HL-60 (cell line): ENCODE measurements at places on chromosomes 13 and 19.

GRCh38 chr19:8021374-8021773, 15.9 kb upstream of the ELAVL1 start:
- DNase-seq: no peak

- DNase-seq: peak; percentile 94
Measured at GRCh38 chr19:3984908-3985642, at the start of gene EEF2. Gene EEF2, minus strand, starts transcription at chr19:3985463. Its CDS starts 83 bp downstream, at chr19:3985380.

- no peak for DNase-seq
Measured at GRCh38 chr19:1237754-1238368, at the start of gene CBARP. Gene CBARP, minus strand, starts transcription at chr19:1238005. Its CDS starts 1,905 bp downstream, at chr19:1236100.

DNA sequence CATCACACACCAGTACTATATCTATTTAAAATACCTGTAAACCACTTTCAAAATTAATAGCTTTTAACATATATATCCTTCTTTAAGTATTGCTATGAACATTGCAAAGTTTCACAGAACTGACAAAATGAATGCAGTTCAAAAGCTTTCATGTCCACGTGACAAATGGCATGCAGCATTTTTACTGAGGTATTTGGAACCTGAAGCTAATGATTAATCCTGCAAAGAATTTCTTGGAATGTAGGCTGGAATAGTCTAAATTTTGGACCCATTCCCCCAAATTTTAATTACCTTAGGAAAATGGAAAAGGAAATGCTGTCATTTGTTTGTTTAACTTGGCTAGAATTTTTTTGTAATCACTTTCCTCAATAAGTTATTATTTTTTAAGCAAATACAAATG, 423.8 kb upstream of the GPC6 start:
- DNase-seq: no peak

DNA sequence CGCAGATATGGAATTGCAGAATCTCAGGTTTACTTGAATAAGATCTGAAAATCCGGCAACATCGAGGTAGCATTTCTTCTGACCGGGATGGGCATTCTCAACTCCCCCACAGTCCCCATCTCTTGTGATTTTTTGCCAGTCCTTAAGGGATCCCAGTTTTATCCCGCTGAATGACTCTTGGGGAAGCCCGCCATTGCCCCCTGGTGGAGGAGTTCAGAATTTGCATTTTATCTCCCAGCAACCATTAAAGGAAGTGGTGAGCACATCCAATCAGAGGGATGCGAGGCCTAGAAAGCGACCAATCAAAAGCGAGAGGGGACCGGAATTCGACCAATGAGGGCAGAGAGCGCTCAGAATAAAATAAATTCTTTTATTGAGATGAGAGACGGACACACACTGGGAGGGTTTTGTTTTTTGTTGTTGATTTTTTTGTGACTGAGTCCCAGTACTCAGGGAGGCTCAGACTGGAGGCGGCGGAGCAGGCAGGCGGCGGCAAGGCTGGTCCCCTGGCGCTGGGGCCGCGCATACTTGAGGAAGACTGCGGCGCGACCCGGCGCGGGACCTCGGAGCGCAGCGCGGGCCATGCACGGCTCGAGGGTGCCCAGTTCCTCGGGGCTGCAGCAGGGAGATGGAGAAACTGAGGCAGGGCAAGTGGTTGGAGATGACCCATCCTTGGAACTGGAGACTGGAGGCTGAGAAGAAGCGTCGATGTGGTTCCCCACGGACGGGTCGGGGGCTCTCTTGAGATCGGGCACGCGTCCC, 3.9 kb upstream of the TTC9B start:
- peak; percentile 65 for DNase-seq

DNA sequence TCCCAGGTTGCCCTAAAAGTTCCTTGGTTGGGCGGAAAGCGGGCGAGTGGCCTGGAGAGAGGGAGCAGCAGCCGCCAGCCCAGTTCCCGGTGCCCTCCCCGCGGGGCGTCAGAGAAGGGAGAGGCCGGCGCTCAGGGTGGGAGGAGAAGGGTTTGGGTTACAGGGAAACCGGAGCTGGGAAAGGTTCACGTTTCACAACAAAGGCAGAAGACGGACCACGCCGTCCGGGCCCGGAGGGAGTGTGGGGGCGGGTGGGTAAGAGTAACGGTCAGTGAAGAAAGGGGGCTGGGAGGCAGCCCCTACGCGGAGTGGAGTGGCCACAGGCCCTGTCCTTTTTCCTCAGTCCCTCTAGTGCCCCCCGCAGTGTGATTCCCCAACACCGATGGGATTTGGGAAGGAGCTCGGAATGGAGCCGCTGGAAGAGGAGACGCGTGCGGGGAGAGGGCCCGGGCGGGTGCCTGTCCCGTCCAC, 1.6 kb downstream of the SIX5 start:
- no peak for DNase-seq

- DNase-seq: no peak
Measured at GRCh38 chr19:42850981-42851717, 28.4 kb downstream of the PSG1 start.

DNA sequence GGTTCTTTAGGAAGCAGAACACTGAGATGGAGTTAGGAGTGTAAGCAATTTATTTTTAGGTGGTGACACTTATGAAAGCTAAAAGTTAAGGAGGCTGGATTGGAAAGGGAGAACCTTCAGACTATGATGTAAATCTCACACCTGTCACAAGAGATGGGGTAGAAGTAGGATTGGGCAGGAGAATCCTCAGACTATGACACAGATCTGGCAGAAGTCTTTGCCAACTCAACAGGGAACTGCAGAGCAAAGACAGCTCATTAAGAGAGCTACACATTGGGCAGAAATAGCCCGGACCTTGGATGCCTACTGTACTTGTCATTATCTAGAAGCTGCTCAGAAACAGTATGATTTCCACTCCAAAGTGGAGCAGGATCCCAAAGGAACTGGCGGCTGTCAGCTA, 134.4 kb downstream of the DNAJC15 start:
- no peak for DNase-seq

DNA sequence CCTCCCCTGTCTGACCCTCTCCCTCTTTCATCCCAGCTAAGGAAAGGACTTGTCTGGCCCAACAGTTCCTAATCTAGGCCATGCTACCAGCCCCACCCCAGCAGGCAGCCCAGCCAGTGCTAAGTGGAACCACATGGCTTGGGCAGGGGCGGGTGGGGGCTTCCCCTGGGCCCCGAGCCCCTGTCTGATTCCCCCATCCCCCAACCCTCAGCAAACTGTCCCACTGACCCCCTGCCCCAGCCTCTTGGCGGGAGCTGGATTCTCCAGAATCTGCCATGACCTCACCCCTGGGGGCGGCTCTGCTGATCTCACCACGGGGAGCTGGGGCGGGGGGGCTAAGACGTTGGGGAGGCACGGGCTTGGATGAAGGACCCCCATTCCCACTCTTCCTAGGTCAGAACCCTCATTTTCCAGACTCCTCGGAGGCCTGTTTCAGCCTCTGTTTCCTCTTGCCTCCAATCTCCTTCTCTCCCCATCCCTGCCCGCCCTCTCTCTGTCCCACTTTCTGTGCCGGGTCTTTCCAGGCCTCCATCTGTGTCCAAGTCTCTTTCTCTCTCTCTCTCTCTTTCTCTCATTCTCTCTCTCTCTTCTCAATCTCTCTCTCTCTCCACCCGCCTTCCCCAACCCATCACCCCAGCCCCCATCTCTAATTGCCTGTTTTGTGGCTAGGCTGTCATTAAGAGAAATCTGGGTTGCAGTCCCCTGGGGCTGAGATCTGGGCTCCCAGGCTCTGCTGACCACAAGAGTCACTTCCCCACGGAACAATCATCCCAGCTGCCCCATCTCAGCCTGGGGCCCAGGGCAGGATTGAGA, 2.7 kb downstream of the COL5A3 start:
- DNase-seq: no peak

GRCh38 chr19:13946414-13946813, 5.9 kb upstream of the DCAF15 start:
- no peak for DNase-seq

- no peak for DNase-seq
Measured at GRCh38 chr13:74444161-74444571, 310.0 kb upstream of the KLF12 start.

GRCh38 chr13:46717275-46717674, 79.7 kb downstream of the ESD start:
- no peak for DNase-seq

GRCh38 chr13:95471960-95472359, 80.6 kb upstream of the CLDN10 start:
- DNase-seq: no peak

GRCh38 chr13:95349267-95349666, 48.0 kb upstream of the ABCC4 start:
- DNase-seq: no peak

- no peak for DNase-seq
Measured at GRCh38 chr13:99477493-99477892, 23.8 kb upstream of the TM9SF2 start.

DNA sequence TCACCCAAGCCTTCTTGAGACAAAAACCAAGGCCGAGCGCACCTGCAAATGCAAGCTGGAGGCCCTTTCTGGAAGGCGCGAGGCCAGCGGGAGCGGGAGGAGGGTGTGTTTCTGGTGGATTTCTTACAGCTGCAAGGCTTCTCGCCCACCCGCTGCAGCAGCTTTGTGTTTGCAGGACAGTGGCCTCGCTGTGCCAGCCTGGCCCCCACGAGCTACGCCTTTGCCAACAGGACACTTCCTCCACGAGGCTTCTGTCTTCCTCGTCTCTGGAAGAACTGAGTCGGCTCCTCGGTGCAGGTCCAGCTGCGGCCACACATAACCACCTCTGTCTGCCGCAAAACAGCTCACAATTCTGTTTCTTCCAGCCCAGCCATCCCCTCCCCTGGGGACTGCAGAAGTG, 10.1 kb downstream of the ATCAY start:
- no peak for DNase-seq

GRCh38 chr19:51794885-51795490, at the start of gene FPR3:
Gene FPR3, plus strand, starts transcription at chr19:51795157. Its CDS starts 28,592 bp downstream, at chr19:51823749.
- no peak for DNase-seq

DNA sequence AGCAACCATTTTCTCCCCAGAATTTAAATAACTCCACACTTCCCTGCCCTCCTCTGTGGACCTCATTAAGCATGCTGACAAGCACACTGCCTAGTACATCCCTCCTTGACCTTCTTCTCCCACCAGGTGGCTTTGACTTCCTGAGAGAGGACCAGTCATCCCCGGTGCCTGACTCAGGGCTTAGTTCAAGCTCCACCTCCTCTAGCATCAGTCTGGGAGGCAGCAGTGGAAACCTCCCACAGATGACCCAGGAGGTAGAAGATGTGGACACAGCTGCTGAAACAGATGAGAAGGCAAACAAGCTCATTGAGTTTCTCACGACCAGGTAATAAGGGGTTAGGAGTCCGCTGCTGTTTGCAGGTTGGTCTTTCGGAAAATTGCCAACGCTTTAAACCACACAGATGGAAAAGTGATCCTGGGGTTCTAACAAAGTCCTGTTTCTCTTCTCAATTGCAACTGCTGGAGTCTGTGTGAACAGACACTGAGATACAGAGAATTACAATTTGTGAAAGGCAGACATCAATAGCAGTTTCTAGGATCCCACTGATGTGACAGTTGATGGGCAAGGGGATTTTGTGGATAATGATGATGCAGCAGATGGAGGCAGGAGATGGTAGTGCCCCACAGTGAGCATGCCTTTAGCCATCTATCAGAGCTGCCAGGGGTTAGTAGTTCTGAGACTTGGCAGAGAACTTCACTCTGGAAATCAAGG, 86.7 kb downstream of the ZAR1L start:
- no peak for DNase-seq

DNA sequence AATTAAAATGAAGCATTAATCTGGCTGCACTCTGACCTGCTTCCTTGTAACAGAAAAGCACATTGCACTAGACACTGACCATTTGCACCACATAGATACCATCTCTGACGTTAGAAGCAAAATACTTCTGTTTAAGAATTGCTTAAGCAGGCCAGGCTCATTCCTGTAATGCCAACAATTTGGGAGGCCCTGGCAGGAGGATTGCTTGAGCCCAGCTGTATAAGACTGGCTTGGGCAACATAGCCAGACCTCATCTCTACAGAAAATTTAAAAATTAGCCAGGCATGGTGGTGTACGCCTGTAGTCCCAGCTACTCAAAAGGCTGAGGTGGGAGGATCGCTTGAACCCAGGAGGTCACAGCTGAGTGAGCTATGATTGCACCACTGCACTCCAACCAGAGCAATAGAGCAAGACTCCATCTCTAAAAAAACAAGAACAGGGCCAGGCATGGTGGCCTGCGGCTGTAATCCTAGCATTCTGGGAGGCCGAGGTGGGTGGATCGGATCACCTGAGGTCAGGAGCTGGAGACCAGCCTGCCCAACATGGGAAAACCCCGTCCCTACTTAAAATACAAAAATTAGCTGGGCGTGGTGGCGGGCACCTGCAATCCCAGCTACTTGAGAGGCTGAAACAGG, 7.0 kb upstream of the TLE6 start:
- no peak for DNase-seq

- no peak for DNase-seq
Measured at GRCh38 chr19:38657633-38658222, 10.3 kb downstream of the ACTN4 start.

GRCh38 chr13:48505597-48506091, 27.2 kb downstream of the RCBTB2 start:
- DNase-seq: peak; percentile 90

- no peak for DNase-seq
Measured at GRCh38 chr13:83372786-83373185, 509.5 kb downstream of the SLITRK1 start.

GRCh38 chr19:36009220-36009619, 607 bp upstream of the SYNE4 start:
- no peak for DNase-seq

DNA sequence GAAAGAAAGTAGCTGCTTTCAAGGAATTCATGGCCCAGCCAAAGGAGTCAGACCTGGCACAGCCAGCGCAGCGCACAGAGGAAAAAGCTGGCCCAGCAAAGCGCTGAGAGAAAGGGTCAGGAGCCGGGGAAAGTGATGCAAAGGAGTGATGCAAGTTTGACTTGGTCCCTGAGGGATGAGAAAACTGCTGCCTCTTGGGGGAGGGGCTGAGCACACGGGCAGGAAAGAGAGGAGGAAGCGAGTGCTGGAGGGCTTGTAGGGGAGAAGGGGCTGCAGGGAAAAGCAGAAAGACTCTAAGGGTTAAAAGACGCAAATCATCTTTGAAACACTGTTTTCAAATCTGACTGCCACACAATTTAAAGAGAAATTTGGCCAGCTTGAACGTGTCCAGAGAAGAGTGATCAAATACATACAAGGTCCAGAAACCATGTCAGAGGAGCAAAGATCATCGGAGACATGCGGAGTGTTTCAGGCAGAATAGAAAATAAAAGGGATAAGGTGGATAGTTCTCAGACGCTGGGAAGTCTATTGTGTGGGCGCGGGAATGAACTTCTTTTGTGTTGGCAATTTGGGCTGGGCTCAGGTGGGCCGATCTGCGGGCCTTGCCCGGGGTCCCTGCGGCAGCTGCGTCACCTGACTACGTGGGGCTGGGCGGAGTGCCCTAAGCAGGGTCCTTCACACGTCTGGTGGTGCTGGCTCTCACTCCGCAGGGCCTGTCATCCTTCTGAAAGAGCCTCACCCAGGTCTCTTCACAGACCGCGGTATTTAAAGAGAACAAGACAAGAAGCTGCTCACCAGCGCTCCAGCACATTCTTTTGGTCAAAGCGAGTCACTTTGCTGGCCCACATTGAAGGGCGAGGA, 18.1 kb downstream of the N4BP2L1 start:
- DNase-seq: no peak

- DNase-seq: peak; percentile 39
Measured at GRCh38 chr13:76803831-76804230, 82.4 kb downstream of the KCTD12 start.
